Right forelimb (tissue), 1 donor: ENCODE measurements at places on chromosomes 16 and 17.

DNA sequence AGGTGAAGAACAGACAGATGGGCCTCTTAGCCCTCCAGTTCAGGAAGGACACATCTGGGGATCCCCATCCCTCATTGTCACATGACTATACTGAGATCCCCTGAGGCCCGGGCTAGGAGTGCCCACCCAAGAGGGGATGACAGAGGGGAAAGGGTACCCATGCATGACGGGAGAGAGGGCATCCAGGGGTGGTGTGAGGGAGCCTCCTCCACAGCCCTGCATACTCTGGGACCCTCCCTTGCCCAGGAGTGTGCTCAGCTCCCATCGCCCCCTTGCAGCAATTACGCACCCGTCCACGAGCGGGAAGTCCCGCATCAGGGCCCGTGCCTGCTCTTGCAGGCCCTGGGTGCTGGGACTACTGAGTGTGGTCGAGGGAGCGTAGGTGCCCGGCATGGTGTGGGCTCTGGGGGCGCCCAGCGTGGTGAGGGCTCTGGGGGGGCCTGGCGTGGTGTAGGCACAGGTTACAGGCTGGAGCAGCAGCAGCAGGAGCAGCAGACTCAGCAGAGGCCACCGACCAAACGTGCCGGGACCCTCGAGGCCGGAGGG, 6.5 kb downstream of the DPEP2 start:
- DNase-seq, result no peak

DNA sequence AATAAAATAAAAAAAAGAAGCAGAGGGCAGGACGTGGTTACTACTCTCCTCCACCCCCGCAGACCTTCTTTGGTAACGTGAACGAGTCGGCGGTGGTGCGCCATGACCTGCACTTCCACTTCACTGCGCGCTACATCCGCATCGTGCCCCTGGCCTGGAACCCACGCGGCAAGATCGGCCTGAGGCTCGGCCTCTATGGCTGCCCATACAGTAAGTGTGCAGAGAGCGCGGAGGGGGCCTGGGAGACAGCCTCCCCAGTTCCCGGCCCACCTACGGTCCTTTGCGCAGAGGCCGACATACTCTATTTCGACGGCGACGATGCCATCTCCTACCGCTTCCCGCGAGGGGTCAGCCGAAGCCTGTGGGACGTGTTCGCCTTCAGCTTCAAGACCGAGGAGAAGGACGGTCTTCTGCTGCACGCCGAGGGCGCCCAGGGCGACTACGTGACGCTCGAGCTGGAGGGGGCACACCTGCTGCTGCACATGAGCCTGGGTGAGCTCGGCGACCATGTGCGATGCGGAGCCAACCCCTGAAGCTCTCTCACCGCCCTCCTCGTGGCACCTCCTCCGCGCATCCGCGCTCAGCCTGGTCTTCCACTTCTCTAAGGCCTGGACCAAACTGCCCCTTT, 2.7 kb downstream of the CNTNAP1 start:
- DNase-seq, result no peak

DNA sequence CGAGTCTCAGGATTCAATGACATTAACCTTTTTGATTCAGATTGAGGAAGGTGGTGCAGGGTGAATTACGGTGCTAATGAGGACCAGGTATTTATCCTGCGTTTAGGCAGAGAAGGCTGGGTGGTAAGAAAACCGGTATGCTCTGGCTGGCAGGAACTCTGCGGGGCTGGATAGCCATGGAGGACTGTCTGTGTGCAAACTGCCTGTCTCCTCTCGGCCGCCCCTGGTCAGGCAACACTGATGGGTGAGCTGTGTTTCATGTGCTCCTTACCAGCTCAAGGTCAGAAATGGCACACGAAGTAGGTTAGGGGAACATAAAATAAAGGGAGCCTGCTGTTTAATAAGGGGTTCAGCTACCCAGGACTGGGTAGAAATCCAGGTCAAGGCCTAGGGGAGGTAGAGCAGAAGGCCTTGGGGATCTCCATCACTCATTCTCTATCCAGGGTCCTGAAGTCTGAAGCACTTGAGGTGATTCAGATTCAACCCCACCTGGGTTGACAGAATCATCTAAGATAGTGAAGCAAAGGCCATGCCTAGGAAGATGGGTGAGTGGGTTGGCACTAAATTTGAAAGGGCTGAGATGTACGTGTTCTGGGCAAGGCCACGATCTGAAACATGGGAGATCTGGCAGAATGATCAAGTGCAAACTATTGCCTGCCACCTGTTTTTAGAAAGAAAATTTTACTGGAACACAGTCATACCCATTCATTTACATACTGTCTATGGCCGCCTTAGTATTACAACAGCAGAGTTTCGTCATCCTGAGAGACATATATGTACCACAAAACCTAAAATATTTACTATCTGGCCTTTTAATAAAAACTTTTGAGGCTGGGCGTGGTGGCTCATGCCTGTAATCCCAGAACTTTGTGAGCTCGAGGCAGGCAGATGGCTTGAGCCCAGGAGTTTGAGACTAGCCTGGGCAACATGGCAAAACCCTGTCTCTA, 292.5 kb downstream of the XYLT1 start:
- DNase-seq, result no peak

GRCh38 chr17:76474894-76475293, 7.5 kb downstream of the AANAT start:
- DNase-seq, result no peak

- DNase-seq, result no peak
Measured at GRCh38 chr16:3587547-3588110, 10.4 kb upstream of the NLRC3 start.

DNA sequence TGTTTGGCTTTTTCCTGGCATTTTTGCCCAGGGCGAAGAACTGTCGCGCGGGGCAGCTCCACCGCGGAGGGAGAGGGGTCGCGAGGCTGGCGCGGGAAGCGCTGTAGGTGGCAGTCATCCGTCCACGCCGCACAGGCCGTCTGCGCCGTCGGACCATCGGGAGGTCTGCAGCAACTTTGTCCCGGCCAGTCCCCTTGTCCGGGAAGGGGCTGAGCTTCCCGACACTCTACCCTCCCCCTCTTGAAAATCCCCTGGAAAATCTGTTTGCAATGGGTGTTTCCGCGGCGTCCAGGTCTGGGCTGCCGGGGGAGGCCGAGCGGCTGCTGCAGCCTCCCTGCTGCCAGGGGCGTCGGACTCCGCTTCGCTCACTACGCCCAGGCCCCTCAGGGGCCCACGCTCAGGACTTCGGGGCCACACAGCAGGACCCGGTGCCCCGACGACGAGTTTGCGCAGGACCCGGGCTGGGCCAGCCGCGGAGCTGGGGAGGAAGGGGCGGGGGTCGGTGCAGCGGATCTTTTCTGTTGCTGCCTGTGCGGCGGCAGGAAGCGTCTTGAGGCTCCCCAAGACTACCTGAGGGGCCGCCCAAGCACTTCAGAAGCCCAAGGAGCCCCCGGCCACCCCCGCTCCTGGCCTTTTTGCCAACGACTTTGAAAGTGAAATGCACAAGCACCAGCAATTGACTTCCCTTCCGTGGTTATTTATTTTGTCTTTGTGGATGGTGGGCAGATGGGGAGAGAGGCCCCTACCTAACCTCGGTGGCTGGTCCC, 2.3 kb upstream of the CBX4 start:
- DNase-seq, result no peak

- no peak for DNase-seq
Measured at GRCh38 chr16:55294931-55295342, 29.1 kb upstream of the IRX6 start.

DNA sequence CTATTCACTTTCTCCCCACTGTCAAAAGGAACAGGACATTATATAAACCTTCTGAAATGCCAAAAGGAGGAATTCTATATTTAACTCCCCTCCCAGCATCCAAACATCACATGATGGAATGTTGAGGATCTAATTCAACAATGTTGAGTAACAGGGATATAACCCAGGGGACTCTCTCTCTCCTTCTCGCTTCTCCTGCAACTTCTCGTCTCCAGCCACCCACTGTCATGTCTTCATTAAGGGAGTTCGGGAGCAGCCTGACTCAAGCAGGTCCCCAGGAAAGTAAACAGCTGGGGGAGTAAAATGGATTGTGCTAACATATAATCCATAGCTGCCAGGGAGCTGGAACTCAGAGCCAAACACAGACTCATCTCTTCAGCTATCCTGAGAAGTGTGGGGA, 51.7 kb downstream of the GRIN2A start:
- DNase-seq, result no peak

GRCh38 chr16:89458551-89458950, 31.8 kb downstream of the ANKRD11 start:
- no peak for DNase-seq

GRCh38 chr17:21397341-21398190, 21.4 kb downstream of the KCNJ12 start:
- DNase-seq, result no peak

DNA sequence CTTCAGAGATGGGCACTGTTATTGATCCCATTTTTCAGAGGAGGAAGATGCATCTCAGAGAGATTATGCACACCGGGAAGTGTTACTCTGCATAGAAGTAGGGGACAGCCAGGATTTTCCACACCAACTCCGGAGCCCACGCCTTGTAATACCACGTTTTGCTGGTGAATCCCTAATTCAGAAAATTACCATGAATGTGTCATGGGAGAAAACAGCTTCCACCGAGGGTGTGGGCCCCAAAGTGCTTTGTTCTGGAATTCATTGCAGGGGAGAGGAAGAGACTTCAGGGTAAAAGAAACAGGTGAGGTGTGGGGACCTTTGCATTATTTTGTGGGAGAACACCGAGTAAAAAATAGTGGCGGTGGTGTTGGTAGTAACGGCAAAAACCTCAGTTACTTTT, 1051.4 kb upstream of the RBFOX1 start:
- DNase-seq, result no peak

- DNase-seq, result peak; percentile 33
Measured at GRCh38 chr17:45437465-45438283, 5.0 kb upstream of the ARHGAP27 start.

- no peak for DNase-seq
Measured at GRCh38 chr17:68578236-68578635, 22.9 kb downstream of the FAM20A start.

GRCh38 chr16:79370736-79371135, 229.8 kb downstream of the MAF start:
- DNase-seq, result no peak

DNA sequence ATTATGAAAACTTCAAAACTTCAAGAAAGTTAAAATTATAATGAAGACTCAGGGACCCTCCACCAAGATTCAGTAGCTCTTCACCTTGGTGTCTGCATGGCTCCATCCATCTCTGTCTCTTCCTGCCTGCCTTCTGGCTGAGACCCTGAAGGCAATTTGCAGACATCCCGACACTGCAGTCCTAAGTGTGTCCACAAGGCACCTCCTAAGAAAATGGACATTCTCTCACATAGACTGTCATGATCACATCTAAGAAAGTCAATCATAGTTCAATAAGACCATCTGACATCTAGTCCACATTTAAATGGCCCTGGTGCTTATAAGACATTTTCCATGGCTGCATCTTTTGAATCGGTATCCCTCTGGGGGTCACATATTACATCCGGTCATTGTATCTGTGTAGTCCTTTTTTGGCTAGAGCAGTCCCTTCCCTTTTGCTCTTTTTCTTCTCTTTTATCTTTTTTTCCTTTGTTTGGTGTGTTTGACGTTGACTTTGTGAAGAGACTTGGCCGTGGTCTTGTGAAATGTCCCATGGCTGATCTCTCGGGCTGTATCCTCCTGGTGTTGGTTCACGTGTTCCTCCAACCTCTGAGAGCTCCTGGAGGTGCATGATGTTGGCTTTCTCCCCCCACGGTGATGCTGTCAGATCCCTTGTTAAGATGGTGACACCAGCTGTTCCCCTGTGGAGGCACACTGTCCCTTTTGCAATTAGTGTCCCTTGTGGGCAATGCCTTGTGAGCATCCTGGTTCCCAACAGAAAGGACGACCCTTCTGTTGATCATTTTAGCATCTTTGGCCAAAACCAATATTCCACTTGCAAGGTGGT, 5.0 kb upstream of the TNFRSF13B start:
- DNase-seq, result no peak

GRCh38 chr17:73365301-73365874, 53.6 kb upstream of the CDC42EP4 start:
- no peak for DNase-seq

DNA sequence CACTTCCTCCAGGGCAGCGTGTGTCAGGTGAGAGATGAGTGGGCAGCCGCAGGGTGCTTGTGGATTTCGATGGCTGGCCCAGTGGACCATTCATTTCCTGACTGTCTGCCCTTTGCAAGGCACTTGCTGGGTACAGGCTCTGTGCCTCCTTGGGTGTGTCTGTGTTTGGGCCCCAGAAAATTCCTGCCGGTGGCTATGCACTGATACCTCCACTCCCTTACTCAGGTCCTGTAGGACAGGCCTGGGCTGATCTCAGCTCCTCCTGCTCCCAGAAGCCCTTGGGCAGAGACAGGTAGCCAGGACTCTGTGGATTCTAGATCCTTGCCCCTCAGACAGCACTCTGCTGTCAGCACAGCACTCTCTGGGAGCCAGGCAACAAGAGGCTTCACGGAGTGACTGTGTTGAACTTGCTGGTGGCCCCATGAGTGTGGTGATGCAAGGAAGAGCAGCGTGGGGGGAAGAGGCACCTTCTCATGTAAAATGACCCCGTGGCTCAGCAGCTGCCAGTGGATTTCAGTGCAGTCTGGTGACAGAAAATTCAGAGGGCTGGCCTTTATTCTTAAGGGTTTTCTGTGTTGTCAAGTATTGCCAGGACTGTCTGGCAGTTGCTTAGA, 29.0 kb downstream of the PGS1 start:
- no peak for DNase-seq

- no peak for DNase-seq
Measured at GRCh38 chr17:80930335-80931279, 61.0 kb upstream of the CHMP6 start.

- no peak for DNase-seq
Measured at GRCh38 chr17:68612209-68612922, 11.2 kb upstream of the FAM20A start.

- no peak for DNase-seq
Measured at GRCh38 chr17:2721603-2722002, 10.0 kb upstream of the CLUH start.

GRCh38 chr17:38357486-38358123, 6.0 kb downstream of the SOCS7 start:
- no peak for DNase-seq
